ENCODE measurements at places on chromosomes 1 and 21.

GRCh38 chr1:88973520-88974137 is 18.8 kb downstream of the KYAT3 start:
- no peak for DNase-seq

DNA sequence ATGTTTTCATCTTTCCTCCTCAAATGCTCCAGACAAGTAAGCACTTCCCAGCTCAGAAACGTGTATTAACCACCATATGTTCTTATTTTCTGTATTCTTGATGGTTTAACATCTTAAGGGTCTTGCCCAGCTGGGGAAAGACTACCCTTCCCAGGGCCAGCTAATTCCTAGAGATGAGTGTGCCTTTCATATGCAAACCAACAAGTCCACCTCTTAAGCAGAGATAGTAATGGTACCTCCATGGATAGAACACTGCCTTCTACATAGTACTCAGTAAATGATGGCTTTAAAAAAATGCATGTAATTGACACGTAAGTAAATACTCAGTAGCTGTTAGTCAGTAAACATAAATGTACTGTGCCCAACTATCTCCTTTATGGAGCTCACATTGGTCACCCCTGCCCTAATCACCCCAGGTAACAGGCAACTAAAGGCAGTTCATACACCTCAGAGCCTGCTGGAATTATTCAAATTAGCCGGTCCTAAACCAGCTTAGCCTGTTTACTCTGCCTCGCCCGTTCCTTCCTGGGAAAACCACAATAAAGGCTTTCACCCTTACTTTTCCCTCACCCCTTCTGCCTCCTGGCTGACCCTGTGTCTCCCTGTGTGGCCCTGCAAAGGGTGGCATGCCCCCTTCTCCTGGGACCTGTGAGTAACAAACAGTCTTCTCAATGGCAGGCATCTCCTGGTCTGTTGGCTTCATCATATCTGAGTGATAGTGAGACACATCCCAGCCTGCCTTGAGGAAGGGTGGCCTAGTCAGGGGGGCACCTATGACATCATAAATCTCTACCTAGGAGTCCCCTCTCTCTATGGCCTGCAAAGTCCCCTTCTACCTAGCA is 40.1 kb upstream of the KLHDC7A start:
- no peak for DNase-seq

DNA sequence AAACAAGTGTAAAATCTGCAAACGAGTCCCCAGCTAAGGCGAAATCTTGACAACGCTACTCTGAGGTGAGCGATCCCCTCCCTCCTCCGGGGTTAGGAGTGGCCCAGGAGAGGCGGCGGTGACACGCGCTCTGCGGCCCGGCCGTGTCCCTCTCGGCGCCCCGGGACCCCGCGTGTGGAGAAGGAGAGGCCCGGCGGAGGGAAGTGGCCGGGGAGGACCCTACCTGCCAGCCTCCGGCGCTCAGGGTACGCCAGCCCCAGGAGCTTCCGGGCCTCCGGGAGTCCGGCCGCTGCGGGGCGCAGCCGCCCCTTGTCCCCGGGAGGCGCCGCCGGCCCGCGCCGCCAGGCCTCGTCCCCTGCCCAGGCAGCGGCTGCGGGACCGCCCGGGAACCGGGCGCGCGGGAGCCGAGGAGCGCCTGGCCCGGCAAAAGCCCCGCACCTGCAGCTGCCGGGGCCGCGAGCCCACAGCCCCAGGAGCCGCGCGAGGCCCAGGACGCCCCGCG is 543 bp downstream of the ABCB10 start:
- peak; percentile 39 for DNase-seq

DNA sequence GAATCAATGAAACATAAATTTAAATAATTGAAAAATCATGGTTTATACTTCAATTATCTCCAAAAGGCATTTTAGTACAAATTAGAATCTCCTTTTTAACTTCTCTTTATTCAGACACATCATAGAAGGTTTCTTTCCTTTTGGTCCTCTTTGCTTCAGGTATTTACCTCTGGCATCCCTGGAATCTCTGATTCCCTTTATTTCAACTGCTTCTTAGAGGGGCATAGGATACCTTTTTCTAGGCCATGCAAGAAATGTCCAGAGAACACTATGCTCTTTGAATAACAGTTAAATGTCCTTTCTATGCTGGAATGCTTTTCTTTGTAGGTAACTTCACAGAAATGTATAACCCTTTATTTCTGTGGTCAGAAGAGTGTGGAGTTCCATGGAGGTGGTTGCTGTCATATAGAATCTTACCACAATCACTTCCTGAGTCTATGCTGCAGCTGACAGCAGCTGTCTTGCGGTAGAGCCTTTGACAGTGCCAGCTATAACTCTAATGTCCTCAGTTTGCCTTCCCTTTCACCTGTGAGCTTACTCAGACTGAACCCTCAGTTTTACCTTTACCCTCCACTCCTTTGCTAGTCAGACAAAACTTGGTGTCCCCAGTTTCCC is 8.6 kb downstream of the LAMC2 start:
- DNase-seq, result no peak

DNA sequence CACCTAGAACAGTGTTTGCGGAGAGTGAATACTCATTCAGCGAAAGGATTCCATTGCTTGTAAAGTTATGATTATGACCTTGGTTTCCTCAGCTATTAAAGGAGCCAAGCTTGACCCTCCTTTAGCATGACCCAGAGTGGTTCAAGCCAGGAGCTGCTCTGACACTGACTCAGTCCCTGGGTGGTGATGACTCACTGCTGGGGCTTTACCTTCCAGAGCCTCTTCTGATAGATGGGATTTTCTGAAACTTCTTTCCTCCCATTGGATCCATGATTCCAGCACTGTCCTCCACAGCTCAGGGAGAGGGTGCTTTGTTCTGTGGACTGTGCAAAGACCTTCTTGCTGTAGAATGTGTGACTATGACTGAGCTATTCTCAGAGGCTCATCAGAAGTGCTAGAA is 77.4 kb downstream of the S1PR1 start:
- no peak for DNase-seq

DNA sequence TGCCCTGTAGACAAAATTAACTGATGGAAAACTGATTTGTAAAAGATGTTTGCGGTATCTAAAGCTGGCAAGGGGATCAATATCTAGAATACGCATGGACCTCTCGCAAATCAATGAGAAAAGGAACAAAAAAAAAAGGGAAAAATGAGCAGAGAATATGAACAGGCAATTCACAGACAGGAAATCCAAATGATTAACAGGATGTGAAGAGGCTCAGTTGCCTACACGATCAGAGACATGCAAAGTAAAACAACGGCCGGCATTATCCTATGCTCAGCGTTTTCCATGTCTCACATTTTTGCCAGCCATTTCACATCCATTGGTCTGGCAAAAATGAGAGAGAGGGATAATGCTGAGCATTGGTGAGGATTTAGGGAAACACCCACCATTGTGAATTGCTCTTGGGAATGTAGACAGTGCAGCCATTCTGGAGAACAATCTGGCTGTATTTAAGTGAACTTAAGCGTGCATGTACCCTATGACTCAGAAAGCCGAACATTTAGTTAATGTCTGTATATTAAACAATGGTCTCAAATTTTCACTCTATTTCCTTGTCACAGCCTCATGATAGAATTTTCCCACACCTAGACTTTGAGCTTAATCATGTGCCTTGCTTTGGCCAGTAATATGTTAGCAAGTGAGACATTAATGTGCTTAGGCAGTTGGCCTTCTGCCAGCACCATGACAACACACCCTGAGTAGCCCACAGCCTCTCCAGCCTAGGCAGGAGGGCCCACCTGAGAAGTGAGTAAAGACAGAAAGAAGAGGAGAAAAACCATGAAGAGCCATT is 61.0 kb upstream of the NBPF3 start:
- no peak for DNase-seq

GRCh38 chr1:156433602-156434001 is 64.6 kb downstream of the RHBG start:
- DNase-seq, result no peak

DNA sequence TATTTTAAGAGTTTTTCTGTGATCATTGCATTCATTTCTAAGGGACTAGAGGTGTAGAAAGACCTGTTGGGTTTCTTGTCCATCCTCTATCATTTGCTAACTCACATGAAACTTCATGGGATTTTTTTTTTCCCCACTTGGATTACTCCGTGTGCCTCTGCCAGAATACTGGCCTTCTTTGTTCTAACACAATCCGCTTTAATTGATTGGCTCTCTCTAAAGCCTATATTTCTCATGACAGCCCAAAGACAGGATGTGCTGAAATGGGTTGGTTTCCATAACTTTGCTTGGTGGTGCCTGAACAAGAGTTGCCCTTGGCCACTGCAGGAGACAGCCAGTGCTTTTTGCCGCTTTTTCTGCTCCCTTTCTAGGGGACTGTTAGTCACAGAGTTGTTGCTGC is 12.2 kb downstream of the CACHD1 start:
- no peak for DNase-seq

GRCh38 chr1:116320874-116321273 is 52.2 kb upstream of the ATP1A1 start:
- no peak for DNase-seq

DNA sequence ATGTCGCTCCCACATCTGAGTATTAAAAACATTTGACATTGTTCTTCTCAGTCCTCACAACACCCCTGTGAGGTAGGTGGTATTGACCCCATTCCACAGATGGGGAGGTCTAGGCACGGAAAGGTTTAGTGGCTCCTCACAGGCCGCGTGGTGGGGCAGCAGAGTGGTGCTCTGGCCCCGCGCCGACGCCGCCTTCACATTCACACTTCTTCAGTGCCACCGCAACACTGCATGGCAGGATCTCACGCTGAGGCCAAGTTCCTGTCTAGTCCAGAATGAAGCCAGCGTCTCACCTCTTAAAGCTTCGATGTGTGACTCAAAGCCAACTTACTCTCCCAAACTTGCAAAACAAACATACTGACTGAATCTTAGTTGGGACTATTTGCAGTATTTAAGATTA is 12.1 kb downstream of the ICMT start:
- DNase-seq, result no peak

DNA sequence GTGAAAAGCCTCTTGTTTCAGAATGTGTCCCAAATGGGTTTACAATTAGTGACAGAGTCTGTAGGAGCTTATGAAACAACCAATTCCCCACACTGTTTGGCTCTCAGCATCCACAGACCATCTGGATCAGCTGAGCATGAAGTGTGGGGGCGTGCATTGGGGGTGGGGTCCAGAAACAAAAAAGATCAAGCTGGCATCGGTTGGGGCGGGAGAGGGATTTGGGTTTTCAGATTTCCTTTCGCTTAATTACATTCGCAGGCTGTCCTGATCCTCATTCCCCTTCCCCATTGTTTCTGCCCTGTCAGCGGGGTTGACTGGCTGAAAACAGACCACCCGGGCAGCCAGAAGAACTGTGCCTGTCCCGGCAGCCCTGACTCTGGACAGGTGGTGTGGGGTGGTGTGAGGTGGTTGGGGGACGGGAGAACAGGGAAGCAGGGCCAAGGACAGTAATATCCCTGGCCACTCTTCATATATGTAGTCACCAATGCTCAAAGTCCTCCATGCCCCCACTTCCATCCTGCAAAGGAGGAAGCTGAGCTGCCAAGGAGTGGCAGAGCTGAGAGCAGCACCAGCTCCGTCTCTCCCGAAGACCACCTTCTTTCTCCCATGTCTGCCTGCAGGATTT is 92.0 kb downstream of the IER5 start:
- DNase-seq, result no peak

DNA sequence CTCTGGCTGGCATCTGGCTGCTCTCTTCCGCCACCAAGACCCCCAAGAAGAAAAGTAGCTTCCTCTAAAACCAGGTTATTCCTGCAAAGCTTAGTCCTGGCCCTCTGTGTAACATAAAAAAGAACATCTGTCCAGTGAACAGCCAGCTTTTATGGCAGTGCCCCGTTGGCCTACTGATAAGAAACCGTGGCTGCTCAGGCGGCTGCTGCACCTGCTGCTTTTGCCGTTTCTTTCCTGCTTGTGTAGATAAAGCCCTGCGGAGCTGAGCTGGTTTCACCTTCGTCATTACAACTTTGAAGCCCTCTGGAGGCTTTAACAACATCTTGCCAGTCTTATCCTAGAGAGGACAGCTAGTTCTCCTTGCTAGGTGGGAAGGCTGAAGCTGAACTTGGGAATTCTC is 20.5 kb downstream of the ELAPOR1 start:
- DNase-seq, result no peak

DNA sequence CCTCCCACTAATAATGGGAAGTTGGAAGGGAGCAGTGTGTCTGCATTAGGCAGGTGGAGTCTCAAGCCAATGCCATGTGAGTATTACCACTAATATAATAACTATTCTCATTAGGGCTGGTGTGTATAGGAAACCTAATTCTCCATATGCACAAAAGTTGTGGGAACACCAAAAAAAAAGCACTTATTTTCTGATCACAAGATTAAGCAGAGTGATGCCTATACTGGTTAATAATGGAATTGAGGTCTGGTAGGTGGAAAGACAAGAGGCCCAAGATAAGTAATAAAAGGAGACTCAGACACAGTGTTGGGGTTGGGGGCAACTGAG is 7.0 kb upstream of the NPL start:
- no peak for DNase-seq

DNA sequence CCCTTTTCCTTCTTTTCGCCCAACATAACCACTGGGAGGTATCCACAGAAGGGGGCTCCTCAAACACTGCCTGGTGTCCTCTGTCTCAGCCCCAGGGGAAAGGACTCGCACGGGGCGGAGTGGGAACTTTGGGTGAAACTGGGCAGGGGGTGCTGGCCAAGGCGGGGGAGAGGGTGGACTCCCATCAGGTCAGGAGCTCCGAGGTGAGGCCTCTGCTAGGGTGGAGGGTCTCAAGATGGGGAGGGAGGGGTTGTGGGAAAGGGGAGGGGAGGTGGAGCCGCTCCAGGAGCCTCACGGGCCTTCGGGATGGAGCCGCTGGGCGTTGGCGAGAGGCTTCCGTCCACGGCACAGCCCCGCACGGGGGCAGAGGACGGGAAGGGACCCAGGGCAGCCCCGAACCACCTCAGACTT is 43.2 kb upstream of the POFUT2 start:
- DNase-seq, result no peak

- DNase-seq, result peak; percentile 22
These were observed 460.6 kb downstream of the DSCAM start for GRCh38 chr21:40386294-40386911.

DNA sequence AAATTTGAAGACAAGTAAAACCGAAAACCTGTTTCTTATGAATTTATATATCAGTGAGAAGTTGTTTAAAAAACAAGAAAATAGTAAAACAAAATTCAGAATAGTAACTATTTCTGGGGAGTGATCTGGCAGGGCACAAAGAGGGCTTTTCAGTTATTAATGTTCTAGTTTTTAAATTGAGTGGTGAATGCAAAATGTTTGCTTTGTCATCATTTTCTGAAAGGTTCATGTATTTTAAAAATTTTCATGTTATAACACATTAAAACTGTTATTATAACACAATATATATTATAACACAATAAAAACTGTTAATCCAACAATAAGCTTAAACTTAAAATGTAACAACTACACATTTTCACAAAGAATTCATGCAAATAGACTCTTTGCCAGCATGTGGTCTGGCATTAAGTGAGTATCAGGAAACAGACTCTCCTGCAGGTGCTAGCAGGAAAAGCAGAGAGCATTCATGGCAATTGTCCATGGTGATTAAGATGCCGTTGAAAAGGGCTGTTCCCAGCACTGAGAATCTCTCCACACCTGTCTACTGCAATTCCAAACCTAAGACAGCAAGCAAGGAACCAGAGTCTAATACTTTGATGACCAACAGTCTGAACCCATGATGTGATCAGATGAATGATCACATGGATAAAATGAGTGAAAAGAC is 204.9 kb downstream of the TBX15 start:
- DNase-seq, result no peak

GRCh38 chr1:22030057-22030456 is 22.5 kb upstream of the CDC42 start:
- no peak for DNase-seq

- no peak for DNase-seq
These were observed 8.9 kb downstream of the MAPKAPK2 start for GRCh38 chr1:206693592-206693991.

- no peak for DNase-seq
These were observed 23.2 kb downstream of the NUAK2 start for GRCh38 chr1:205298191-205298994.
